ENCODE measurements at places on chromosomes 16 and 17. TPM values are rescaled to one million over a fixed set of nuclear protein-coding genes. Genes with fewer than 3 reads are reported as not detected.

SPATA22 gene
- total RNA-seq: not detected

NLRP1 gene
- total RNA-seq: 49.4 TPM

NPB gene
- total RNA-seq: 0.12 TPM

ADPRM gene
- total RNA-seq: 12.6 TPM

SMIM22 gene
- not detected for total RNA-seq

MVD gene
- 90.5 TPM for total RNA-seq

P2RX1 gene
- total RNA-seq: 0.17 TPM

SLC5A10 gene
- total RNA-seq: not detected

CLEC18B gene
- not detected for total RNA-seq

TMIGD1 gene
- total RNA-seq: not detected

TANGO6 gene
- total RNA-seq: 22.3 TPM

CASKIN1 gene
- 0.15 TPM for total RNA-seq

KANSL1 gene
- total RNA-seq: 64.3 TPM

NXN gene
- 0.33 TPM for total RNA-seq

HP gene
- total RNA-seq: not detected
